Globus pallidus (tissue), 1 donor: ENCODE measurements at places on chromosomes 4 and X.

DNA sequence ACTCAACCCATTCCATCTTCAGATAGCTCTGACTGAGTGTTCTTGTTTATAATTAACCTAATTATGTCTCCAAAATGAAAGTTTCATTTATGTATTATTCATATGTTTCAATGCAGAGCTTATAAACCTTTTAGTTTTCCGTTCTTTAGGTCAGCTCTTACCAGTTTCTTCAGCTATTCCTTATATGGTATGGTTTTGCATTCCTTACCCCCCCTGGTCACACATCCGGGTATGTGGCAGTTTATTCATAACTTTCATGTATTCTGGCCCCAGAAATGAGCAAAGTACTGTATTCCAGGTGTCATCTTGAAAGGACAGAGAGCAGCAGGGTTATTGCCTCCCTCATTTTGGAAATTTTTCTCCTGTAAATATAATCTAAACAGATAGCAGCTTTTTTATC lies 16.8 kb upstream of the IGSF1 start:
- no peak for DNase-seq

DNA sequence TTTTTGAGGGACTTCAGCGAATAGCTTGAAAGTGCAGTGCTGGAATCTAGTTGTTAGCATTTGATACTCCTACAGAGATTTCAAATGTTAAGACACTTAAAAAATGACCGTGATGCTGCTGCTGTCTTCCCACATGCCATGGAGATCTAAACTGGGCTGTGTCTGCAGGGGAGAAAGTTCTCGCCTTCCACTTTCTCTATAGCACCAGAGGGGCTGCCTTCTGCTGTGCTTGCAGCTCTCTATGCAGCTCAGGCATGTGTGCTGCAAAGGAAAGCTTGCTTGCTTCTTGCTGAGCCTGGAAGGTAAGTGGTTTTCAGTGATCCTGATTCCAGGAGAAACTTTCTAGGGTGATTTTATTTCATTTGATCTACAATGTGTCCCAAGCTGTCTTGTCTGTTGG lies 137.8 kb downstream of the SOWAHB start:
- no peak for DNase-seq

- no peak for DNase-seq
These were observed 199.3 kb downstream of the TMA16 start for GRCh38 chr4:163693776-163694175.

GRCh38 chrX:49704691-49705404 lies 9.1 kb upstream of the PAGE1 start:
- no peak for DNase-seq

- DNase-seq, result no peak
These were observed 55.3 kb upstream of the TMPRSS11F start for GRCh38 chr4:68184923-68185322.

- DNase-seq, result peak; percentile 92
These were observed 30.7 kb upstream of the KLHL8 start for GRCh38 chr4:87251106-87251505.

- peak; percentile 20 for DNase-seq
These were observed 1.2 kb downstream of the PRPS1 start for GRCh38 chrX:107629540-107629909.

GRCh38 chr4:125043486-125043885 lies 271.3 kb upstream of the FAT4 start:
- no peak for DNase-seq

DNA sequence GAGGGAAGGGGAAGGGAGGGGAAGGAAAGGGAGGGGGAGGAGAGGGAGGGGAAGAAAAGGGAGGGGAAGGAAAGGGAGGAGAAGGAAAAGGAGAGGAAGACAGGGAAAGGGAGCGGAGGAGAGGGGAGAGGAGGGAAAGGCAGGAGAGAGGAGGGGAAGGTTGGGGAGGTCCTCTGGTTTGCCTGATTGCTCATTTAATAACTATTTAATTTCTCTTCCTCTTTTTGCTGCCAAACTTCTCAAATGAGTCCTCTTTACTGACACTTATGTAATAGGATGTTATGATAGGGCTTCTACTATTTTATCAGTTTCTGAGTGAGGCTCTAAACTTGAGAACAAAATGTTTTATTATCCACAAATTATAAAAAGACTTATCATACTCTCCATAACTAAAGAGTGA lies 35.4 kb upstream of the PPA2 start:
- DNase-seq, result no peak

- no peak for DNase-seq
These were observed 390.3 kb downstream of the SH2D1A start for GRCh38 chrX:124736553-124737270.

- DNase-seq, result no peak
These were observed 1.1 kb upstream of the AVPR2 start for GRCh38 chrX:153903238-153903980.

DNA sequence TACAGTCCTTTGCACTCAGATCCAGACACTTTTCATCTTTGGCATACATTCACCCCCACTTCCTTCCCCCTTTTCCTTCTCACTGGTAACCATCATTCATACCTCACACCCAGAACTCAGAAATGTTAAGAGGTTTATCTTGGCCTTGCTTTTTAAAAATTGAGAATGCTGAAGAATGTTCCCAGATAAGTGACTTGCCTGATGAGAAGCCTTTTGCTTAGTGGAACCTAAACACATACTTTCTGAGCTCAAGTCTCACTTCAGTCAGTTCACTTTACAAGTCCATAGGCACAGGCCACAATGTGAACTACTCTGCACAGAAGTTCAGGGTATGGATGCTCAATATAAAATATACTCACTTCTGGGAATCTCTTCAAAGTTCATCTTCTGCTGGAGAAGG lies 129.4 kb downstream of the GRIA3 start:
- no peak for DNase-seq

GRCh38 chr4:128287141-128287870 lies at the start of gene PGRMC2:
Gene PGRMC2 (minus strand): TSS chr4:128287813. CDS start chr4:128287790, 23 bp downstream.
- no peak for DNase-seq

- DNase-seq, result no peak
These were observed 15.0 kb downstream of the CLDN2 start for GRCh38 chrX:106935175-106935574.

- DNase-seq, result no peak
These were observed 31.1 kb upstream of the SPANXB1 start for GRCh38 chrX:140971099-140971795.

DNA sequence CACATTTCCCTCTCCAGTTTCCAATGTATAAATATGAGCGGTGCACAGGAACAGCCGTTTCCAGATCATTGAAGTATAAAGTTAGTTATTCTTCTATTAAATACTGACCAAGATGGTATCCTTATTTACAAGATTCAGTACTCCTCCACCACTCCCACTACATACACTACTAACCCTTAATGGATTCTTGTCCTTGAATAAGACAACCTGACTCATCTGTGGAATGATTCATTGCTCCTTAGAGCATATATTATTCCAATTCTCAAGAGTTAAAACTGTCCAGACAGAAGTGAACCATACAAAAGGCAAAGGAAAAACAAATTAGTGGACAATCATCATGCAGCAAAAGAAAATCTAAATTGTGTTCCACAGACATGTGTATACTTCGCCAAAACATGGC lies 373.3 kb downstream of the IDS start:
- no peak for DNase-seq

GRCh38 chr4:140928880-140929279 lies 172.7 kb upstream of the TBC1D9 start:
- DNase-seq, result no peak

DNA sequence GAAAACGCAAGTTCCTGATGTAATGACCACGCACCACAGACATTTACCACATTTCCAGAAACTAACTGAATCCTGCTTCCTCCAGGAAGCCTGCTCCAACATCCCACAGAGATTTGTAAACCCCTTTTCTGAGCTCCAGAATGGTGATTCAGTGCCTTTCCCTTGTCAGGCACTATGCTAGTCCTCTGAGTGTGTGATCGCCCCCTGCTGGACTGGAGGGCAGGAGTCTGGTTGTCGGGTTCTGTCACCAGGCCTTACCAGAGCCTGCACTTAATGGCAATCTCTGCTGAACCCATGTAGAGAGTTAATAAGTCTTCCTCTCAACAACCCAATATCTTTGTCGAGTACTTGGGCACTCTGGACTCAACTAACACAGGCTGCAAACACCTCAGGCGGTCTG lies 14.5 kb upstream of the KDM5C start:
- no peak for DNase-seq

DNA sequence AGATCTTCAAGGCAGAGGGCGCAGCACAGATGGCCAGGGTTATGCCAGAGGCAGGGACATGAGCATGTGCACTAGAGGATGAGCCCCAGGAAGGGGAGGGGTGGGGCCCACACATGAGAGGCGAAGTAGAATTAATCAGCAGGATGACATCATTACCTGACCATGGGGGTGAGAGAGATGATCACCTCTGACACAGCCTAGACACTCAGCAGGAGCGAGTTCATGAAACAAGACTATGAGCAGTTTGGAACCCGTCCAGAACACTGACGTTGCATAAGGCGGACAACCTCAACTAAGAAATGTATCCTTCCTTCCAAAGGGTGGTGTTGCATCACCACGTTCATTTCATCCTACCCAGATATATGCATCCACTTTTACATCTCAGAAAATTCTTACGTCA lies 446.7 kb upstream of the TENM3 start:
- DNase-seq, result no peak

GRCh38 chrX:2500803-2501558 lies at the start of the genes DHRSX and ZBED1:
Gene DHRSX (minus strand): TSS chrX:2500976. CDS start chrX:2500925, 51 bp downstream.
Gene ZBED1 (minus strand): TSS chrX:2500976. CDS start chrX:2490719, 10,257 bp downstream.
- DNase-seq, result no peak

GRCh38 chr4:108172753-108173598 lies 4.2 kb upstream of the LEF1 start:
- DNase-seq, result peak; percentile 13

DNA sequence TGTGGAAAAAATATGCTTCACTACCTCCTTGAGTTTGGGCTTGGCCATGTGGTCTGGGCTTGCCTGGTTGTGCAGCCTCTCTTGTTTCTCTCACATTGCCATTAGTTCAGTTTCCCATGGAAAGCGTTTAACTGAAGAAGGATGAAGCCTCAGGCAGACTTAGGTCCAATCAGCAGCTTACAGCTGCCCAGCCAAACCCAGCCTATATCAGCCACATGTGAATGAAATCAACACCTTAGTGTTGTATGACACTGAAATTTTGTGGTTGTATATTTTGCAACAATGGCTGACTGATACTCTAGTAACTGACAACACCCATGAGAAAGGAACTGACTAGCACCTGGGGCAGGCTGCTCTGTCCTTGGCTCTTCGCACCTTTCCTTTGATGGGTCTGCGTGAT lies 81.2 kb downstream of the KLF8 start:
- DNase-seq, result no peak

GRCh38 chrX:122913134-122913533 lies 270.9 kb upstream of the GRIA3 start:
- no peak for DNase-seq

GRCh38 chrX:118773782-118774181 lies 46.4 kb downstream of the IL13RA1 start:
- DNase-seq, result no peak

GRCh38 chrX:110114260-110114776 lies 111.4 kb downstream of the TMEM164 start:
- DNase-seq, result no peak
